ENCODE measurements at places on chromosomes 5 and 9.

DNA sequence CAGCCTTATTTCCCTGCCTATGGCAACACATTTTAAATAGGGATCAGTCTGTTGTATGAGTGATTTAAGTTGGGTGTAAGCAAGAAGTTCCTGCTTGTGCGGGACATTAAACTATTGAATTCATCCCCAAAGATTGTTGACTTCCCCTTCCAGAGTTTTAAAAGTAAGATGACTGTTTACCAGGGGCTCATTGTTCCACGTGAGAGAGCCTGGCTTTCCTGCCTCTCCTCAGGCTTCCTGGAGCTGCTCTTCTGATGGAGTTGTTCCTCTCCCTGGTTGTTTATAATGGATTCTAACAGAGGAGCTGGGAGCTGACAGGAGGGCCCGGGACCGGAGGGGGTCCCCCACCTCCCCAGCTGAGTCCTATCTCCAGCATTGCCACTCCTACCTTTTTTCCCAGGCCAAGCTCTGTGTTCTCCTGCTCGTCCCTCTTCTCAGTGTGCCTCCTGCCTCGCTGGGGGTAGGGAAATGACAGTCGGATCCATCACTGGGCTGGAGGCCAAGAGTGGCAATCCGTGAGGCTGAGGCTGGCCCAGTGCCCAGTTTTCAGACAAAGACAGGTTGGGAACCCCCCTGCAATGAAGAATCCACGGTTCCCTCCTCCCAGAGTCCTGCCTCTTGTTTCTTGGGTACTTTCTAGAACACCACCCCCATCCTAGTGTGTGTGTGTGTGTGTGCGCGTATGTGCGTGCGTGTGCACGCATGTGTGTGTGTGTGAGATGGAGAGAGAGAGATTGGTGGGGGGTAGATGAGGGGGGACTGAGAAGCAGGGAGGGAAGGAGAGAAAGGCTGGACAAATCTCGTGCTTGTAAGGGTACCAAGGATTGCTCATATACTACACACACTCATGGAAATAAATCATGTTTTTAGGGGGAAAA lies 123.7 kb upstream of the NFIB start:
- no peak for DNase-seq

DNA sequence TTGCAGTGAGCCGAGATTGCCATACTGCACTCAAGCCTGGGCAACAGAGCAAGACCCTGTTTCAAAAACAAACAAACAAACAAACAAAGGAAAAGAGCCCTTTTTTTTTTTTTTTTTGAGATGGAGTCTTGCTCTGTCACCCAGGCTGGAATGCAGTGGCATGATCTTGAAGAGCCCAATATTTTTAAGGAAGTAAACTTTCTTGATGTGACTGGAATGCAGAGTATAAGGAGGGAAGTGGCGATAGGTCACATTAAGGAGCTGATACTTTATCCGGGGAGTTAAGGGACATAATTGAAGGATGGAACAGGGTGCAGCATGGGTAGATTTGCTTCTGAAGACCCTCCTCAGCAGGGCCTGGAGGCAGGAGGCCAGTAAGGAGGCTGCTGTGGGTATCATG lies 13.0 kb downstream of the NAIF1 start:
- no peak for DNase-seq

DNA sequence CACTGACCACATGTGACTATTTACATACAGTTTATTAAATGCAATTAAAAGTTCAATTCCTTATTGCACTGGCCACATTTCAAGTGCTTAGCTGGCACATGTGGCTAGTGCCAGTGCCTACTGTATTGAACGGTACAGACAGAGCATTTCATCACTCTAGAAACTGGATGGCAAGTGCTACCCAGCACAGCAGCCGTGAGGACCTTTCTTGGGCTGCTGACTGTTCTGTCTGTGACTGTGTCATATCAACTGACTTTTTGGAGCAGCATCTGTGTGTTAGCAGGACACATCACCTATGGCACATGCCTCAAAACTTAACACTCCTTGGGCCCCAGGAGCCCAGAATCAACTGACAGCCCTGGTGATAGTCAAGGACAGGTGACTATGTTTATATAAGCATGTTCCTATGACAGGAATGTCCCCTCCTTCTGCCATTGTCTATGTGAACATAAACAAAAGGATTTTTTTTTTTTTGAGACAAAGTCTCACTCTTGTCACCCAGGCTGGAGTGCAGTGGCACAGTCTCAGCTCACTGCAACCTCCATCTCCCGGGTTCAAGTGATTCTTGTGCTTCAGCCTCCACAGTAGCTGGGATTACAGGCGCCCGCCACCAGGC lies 8.9 kb downstream of the IRF1 start:
- no peak for DNase-seq

GRCh38 chr5:148740966-148741742 lies 85.3 kb upstream of the ADRB2 start:
- DNase-seq, result peak; percentile 16

GRCh38 chr9:126334721-126335621 lies 8.3 kb downstream of the MVB12B start:
- DNase-seq, result no peak

Data from NCI-H526 treated with DMSO at 0.1 percent for 48 hours (cell line).